ENCODE measurements at places on chromosomes 4 and X. TPM values are rescaled to one million over a fixed set of nuclear protein-coding genes. Genes with fewer than 3 reads are reported as not detected.

Gene LRCH2
- total RNA-seq: 11.6 TPM

Gene XK
- 9.1 TPM for total RNA-seq

Gene TSPAN6
- total RNA-seq: 8.3 TPM

Gene RGN
- 6.1 TPM for total RNA-seq

Gene PROM1
- 3.8 TPM for total RNA-seq

Gene ALAS2
- total RNA-seq: 3.5 TPM

Gene PPEF1
- 0.50 TPM for total RNA-seq

Gene FUNDC1
- 7.9 TPM for total RNA-seq

Gene NPFFR2
- 0.66 TPM for total RNA-seq

Gene FAM9B
- total RNA-seq: not detected

Gene CITED1
- 0.66 TPM for total RNA-seq

Gene FUNDC2
- total RNA-seq: 98.2 TPM

Gene TRIM75
- total RNA-seq: not detected

Gene ENAM
- total RNA-seq: not detected

Measured in esophagus muscularis mucosa (tissue), 4 donors.